ENCODE measurements at places on chromosomes 4 and X.

GRCh38 chr4:164261831-164262230 is 492.1 kb upstream of the SMIM31 start:
- DNase-seq, result no peak

GRCh38 chr4:24865401-24865800 is 47.4 kb downstream of the CCDC149 start:
- DNase-seq, result no peak

DNA sequence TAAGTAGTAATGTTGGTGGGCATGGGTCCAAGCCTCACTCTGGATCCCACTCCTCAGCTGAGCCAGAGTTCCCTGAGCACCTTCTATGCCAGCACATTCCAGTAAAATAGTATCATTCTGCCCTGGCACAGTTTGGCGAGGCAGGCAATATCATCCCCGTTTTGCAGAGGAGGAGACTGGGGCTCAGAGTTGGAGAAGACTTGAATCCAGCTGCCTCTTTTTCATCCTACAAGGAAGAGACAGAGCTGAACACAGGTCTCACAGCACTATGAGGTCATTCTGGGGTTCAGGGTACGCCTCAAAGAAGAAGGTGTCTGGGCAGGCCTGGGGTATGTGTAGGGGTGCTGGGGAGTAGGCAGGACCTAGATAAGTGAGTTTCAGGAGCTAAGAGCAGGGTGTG is 103.9 kb upstream of the STX18 start:
- DNase-seq, result no peak

GRCh38 chr4:155339588-155339987 is 37.2 kb downstream of the MAP9 start:
- DNase-seq, result no peak

DNA sequence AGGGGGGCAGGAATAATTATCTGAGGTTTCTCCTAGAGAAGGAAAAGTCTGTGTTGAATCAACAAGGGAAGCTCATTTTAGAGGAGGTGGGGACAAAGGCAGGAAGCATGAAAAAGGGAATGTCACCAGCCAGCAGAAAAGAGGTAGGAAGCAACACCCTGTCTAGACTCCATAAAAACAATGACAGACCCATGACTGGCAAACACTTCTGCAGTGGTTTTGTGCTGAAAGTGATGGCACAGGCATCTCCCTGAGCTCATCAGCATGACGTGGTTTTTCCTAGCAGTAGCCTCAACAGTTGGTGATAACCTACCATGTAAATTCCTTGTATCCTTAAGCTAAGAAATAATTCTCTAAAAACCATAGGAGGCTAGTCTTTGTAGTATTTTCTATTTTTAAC is 110.7 kb upstream of the GALNT7 start:
- DNase-seq, result no peak

- no peak for DNase-seq
Observed at GRCh38 chrX:149707147-149707901, 4.5 kb upstream of the MAGEA11 start.
